Panc1 (cell line): ENCODE measurements at places on chromosomes 4 and X. TPM values are rescaled to one million over a fixed set of nuclear protein-coding genes. Genes with fewer than 3 reads are reported as not detected.

Gene CLNK
- total RNA-seq: not detected

Gene DNAAF6
- not detected for total RNA-seq

GRCh38 chrX:46326161-46326560 lies 219.1 kb downstream of the ZNF674 start:
- no peak for DNase-seq

GRCh38 chr4:53122280-53123116 lies 243.4 kb downstream of the SCFD2 start:
- DNase-seq: no peak

Gene RAI2
- total RNA-seq: 0.13 TPM

DNA sequence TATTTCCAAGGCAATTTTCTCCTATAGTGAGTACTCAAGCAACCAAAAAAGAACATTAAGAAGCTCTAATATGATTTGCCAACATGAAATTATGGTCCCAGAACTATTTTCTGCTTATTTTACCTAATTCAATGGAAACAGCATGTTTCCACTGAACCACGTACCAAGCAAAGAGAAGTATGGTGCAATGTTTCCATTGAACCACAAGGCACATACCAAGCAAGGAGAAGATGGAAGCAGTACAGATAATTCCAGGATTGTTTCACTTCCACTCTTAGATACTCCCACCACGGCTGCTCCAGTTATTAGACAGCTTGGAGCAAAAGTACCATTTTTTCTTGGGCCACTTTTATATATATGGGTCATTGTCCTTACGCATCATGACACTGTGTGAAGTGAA lies 164.9 kb downstream of the RNF150 start:
- no peak for DNase-seq

GRCh38 chr4:102358128-102358527 lies 12.8 kb upstream of the SLC39A8 start:
- DNase-seq: no peak

DNA sequence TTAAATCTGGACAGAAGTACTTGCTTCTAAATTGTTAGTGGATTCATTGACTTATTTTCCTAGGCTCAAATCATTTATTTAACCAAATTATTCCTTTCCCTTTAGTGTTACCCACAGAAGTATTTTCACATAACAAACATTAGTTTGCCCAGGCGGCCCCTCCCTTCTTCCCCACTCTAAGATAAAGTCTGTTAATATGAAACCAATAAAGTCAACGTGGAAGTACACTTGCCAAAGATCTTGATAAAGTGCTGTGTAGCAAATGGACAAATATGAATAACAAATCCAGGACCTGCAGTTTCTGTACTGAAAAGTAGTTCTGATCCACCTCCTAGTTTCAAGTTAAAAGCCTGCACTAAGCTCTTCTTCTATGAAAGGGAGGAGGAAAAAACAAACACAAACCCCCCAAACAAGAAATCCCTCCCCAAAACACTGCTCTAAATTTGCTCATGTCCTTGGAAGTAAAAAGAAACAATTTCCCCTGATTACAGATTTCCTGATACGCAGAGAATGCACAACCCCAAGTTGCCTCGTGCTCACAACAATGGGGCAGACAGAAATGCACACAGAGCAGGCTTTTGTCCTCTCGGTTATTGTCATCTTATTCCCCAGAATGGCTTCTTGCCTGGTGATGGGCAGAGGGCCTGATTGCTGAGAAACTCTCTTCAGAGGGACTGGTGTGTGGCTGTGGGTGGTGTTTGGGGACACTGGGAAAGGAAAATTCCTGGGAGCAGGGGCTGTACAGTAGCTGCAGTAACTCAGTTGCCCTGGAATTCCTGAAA lies 23.2 kb downstream of the TMSB4X start:
- no peak for DNase-seq

GRCh38 chr4:27308379-27308778 lies 447.7 kb downstream of the STIM2 start:
- no peak for DNase-seq

Gene HNRNPDL
- total RNA-seq: 146 TPM

DNA sequence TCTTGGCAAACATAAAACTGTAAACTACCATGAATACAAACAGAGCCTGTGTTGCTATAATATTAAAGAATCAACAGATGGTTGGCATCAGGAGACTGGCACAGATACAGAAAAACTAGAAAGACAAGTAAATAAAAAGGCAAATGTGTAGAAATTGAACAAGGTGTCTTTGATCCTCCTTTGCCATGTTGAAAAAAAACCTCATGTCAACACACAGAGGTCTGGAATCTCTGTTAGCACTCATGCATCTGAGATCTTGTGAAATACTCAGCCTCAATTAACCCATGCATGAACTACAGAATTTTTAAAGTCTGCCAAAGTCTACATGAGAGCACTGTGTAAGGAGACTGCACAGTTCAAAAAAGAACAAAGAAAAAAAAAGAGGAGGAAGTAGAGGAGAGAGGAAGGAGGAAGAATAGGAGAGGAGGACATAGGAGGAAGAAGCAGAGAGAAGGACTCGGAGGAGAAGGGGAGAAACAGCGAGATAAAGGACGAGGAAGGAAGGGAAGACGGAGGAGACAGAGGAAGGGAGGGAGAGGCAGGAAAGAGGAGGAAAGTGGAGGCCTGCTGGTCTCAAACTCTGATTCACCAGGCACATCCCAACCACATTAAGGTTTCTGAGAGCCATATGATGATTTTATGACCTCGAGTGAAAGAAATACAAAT lies 52.8 kb downstream of the PRDM5 start:
- no peak for DNase-seq

Gene PDZD11
- 102 TPM for total RNA-seq

DNA sequence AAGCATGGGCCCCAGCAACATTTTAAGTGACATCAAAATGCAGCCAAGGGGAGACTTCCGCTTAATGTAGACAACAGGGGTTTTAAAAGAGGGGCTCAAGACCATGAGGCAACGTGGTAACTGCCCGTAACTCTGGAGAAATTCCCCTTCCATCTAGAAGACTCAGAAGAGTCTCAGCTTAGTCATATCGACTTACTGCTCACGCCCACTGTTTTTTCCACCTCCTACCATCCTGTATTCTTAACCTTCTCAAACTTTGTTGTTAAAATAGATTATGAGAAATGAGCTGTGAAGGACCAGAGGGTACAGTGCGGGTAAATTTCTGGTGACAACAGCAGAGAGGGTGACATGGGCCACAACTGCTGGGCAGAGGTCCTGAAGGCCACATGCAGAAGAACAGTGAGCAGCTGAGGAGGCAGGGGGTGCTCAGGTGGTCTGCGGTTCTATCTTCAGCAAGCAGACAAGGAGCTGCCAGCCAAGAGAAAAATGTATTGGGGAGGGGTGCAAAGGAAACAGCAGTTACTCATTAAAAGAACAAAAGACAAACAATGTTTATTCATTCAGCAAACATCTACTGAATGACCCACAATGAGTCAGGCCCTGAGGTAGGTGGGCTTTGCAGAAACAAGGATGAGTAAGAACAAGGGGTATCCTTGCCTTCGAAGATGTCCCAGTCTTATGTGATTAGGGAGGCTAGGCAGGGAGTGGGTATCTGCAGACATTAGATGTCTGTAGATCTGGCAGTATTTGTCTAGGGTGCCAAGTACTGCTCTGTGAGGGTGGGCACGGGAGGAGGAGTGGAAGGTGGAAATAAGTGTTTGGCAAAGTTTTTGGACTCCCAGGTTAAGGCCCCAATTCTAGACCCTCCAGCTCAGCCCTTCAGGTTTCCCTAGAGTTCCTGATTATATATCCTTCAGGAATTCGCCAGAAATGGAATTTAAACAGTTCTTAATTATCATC lies 175.3 kb downstream of the TSPAN5 start:
- peak; percentile 35 for DNase-seq

Gene GAGE12H
- total RNA-seq: not detected

DNA sequence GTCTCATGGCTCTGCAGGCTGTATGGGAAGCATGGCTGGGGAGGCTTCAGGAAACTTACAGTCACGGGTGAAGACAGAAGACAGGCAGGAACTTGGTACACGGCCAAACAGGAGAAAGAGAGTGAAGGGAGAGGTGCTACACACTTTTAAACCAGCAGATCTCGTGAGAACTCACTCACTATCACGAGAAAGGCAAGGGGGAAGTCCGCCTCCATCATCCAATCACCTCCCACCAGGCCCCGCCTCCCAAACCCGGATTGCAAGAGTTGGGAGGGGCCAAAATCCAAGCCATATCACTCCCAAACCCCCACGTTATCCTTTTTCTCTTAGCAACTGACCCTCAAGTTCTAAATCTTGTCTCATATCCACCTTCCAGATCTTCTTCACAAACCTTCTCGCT lies 1710.5 kb upstream of the TENM3 start:
- DNase-seq: no peak

Gene VCX3B
- total RNA-seq: not detected

DNA sequence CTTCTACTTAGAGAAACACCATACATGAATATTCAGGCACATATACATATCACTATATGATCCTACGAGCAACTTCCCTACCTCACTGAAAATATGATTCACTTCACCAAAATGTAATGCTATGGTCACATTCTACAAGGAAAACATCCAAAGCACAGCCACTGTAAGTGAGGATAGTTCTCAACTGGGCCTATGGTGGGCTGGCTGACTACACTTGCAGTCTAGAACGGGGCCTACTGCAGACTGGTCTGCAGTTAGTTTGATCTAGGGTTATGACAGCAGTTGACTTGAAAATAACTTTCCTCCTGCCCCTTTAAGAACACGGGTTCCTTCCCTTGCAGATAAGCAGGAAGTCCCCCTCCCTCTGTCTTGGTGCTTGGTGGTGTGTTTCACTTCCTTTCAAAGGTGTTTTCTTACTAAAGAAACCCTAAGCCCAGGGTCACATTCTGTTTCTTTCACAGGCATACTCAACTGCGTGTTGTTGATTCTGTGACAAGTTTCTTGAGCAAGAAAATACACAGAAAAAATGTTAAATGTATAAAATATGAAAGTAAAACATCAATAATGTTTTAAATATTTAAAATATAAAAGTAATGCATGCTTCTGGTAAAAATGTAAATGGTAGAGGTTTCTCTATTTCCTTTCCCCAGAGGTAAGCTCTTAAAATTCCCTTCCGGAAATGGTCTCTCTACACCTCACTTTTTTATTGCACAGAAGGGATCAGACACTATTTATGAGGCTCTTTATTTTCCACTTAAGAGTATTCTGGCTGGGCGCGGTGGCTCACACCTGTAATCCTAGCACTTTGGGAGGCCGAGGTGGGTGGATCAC lies 18.0 kb upstream of the TMSB4X start:
- no peak for DNase-seq

GRCh38 chr4:147799986-147800555 lies 68.2 kb downstream of the ARHGAP10 start:
- no peak for DNase-seq

- no peak for DNase-seq
Observed at GRCh38 chr4:173333658-173334084, 487 bp downstream of the HMGB2 start.

DNA sequence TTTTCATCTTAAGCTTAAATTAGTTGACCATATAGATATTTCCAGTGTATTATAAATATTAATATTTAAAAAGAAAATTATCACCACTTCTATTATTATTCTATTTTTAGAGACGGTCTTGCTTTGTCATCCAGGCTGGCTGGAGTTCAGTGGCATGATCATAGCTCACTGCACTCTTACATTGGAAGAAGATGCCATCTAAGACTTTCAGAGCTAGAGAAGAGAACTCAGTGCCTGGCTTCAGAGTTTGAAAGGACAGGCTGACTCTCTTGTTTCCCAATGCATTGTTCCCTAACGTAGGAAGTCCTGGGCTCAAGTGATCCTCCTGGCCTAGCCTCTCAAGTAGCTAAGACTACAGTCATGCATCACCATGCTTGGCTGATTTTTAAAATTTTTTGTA lies 75.9 kb downstream of the FIP1L1 start:
- DNase-seq: no peak

DNA sequence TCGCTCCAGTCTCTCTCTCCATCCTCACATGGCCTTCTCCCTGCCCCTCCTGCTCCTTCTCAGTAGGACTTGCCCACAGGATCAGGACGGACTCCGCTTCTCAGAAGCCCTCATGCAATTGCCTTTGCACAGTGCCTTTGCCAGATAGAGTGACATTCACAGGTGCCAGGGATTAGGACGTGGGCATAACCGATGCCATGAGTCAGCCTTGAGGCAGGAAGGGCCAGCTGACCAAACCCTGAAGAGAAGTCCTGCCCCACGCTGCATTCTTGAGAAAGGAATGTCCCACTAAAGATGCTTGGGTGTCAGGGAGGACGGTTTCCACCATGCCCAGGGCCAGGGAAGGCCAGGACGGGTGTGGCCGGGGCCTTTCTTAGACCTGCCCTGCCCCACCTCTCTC lies 6.6 kb upstream of the GRPEL1 start:
- DNase-seq: no peak

GRCh38 chr4:168584321-168584771 lies 87.5 kb downstream of the PALLD start:
- DNase-seq: no peak

Gene AVPR2
- total RNA-seq: 10.6 TPM

- no peak for DNase-seq
Observed at GRCh38 chr4:109256818-109257217, 45.6 kb downstream of the COL25A1 start.

DNA sequence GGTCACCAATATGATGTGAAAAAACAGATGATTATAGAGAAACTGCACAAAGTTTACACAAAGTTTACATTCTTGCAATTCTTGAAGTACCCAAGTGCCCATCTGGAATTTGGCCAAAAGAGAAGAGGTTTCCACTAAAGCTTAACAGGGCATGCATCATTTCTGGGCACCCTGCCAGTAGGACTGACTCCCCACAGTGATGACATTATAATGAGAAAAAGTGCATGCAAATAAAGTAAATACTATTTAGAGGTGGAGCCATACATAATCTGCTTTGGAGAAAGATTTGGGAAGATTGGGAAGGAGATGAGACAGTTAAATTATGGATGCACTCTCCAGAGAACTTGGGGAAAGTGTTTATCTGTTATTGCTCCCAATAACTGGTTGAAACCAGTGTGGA lies 93.7 kb upstream of the TRPC3 start:
- no peak for DNase-seq

GRCh38 chr4:94574616-94575015 lies 122.9 kb downstream of the PDLIM5 start:
- DNase-seq: no peak

DNA sequence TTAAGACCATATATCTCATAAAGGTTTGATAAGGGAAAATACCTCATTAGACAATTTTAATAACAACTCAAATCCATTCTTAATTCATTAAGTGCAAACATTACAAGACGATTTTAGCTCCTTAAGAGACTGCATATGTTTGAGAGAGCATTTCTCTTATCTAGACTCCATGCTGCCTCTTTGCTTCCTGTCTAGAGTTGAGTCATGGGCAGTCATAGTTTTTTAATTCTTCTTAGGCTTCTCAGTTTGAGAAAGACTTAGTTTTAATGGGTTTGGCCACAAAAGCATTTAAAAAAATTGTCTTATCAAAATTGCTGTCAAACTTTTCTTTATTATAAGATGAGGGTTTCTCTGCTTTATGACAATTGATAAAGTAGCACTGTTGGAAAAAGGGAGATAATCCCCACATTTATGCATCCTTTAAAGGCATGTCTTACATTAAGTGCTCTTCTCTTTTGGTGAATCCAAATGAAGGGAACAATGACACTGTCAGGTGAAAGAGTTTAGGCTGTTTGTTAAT lies 713.4 kb downstream of the PCDH18 start:
- DNase-seq: no peak

Gene CASK
- total RNA-seq: 33.5 TPM

GRCh38 chr4:181741513-181741912 lies 501.7 kb upstream of the TENM3 start:
- DNase-seq: no peak

GRCh38 chr4:125313497-125313896 lies 1.3 kb upstream of the FAT4 start:
- no peak for DNase-seq
